ENCODE measurements at places on chromosomes 12 and 14.

- no peak for DNase-seq
Measured at GRCh38 chr12:25594376-25594775, 41.3 kb upstream of the LMNTD1 start.

GRCh38 chr12:97642911-97643310 lies 180.3 kb downstream of the RMST start:
- DNase-seq: no peak

DNA sequence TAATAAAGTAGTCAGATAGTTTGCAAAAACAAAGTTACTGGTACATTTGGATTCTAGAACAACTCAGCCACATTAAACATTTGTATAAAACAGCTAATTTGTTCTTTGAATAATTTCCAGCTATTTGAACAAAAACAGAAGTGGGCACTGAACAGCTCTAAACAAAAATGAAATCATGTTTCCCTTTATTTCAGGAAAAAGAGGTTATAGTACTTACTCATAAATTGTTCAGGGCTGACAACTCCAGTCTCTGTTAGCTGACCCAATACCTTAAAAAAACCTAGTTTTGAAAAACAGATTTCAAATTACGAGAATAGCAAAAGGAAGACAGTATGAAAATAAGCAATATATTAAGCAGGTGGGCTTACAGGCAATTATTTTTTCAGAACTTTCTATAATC lies 8.2 kb downstream of the GNPNAT1 start:
- DNase-seq: no peak

- DNase-seq: no peak
Measured at GRCh38 chr12:25518512-25518911, 34.6 kb downstream of the LMNTD1 start.

DNA sequence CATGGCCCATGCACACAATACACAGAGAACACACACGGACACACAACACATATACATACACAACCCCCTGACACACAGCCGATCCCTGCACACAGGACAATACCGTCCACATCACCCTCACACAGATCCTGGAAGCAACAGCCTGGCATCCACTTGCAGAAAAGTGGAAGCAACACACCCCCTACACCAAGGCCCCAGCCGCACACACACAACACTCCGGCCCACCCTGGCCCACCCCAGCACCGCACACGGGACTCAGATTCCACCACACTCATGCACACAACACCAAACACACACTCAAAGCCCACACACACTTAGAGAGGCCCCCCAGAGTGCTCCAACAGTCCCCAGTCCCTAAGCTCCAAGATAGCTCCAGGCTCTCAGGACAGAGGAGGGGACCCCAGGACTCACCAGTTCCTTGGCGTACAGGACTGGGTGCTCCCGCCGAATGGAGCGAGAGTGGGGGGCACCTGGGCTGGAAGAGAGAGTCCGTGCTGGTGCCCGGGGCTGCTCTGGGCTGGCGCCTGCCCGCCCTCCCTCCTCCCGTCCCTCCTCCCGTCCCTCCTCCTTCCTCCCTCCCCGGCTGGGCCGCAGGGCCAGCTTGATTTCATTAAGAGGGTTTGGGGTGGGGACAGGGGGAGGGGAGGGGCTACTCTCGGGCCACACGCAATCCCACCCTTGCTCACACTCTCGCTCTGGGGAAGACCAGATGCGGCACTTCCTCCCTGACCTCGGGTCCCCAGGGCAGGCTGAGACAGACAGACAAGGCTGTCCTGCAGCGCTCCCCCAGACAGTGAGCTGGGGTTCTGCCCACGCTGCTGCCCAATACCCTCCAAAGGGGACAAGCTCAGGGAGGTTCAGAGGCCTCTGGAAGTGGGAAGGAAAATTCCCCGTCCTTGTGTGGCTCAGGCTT lies at the start of gene TMEM119:
TMEM119 (minus strand) TSS at position 526 of the 913 bp plus-strand sequence. CDS start 5,701 bp downstream, outside the sequence.
- no peak for DNase-seq

GRCh38 chr12:119008691-119009221 lies 27.4 kb downstream of the SRRM4 start:
- DNase-seq: no peak

DNA sequence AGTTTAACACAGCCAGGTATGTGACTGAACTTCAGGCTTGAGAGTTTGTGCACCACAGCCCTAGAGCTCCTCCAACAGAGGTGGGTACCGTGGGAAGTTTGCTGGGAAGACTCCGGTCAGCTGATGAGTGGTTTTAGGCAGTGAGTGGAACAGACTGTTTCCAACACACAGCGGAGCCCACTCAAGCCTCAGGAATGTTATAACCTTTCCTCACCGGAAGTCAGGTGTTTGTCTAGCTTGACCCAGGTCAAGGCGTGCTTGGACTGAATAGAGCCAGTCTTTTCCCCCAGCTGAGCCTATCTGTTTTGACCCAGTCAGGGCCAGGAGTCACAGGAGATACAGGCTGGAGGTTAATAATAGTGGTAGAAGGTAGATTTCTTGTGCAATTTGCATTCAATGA lies 138.4 kb upstream of the PARP11 start:
- DNase-seq: no peak

GRCh38 chr12:31474751-31475150 lies 116.2 kb downstream of the DENND5B start:
- no peak for DNase-seq

DNA sequence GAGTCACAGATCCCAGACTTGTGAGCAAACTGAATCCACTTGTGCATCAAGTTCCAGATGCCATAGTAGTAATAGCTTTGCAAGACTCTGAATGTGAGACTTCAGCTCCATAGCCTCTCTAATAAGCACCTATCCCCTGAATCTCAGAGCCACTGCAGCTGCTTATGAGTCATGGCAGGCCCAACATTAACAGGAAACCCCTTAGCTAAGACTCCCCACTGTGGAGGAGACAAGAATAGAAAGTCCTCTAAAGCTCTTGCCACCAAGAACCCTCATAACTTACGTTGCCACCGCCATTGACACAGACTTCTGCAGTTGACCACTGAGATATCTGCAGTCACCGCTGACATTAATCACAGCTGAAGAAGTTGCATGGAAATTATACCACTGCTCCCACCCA lies 62.9 kb upstream of the PDE3A start:
- DNase-seq: no peak

GRCh38 chr12:69052613-69053408 lies 119.8 kb upstream of the CPM start:
- DNase-seq: no peak

- no peak for DNase-seq
Measured at GRCh38 chr12:115451151-115451779, 767.3 kb upstream of the TBX3 start.

DNA sequence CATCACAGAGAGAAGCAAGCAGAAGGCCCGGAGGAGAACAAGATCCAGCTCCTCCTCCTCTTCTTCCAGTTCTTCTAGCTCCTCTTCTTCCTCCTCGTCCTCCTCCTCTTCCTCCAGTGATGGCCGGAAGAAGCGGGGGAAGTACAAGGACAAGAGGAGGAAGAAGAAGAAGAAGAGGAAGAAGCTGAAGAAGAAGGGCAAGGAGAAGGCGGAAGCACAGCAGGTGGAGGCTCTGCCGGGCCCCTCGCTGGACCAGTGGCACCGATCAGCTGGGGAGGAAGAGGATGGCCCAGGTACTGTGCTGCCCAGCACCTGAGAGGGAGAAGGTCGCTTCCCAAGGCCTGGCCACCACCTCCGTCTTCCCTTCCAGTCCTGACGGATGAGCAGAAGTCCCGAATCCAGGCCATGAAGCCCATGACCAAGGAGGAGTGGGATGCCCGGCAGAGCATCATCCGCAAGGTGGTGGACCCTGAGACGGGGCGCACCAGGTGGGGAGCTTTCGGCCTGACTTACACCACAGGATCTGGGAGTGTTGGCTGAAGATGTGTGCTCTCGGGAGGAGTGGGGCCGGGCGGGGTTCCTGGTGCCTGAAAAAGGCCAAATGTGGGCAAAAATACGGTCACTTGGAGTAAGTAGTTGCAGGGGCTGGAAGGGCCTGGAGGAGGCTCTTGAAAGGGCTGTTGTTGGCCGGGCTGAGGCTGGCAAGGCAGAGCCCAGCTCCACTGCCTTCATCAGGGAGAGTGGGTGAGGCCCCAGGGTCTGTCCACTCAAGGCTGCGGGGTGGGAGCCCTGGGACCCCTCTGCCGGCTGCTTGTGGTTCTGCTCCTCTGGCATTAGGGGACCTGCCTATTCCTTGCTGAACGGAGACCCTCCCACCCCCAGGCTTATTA lies 1.4 kb downstream of the ARL6IP4 start:
- no peak for DNase-seq

GRCh38 chr14:68278576-68279436 lies 459.2 kb downstream of the RAD51B start:
- DNase-seq: no peak

- no peak for DNase-seq
Measured at GRCh38 chr12:76246611-76247010, 101.6 kb downstream of the BBS10 start.

DNA sequence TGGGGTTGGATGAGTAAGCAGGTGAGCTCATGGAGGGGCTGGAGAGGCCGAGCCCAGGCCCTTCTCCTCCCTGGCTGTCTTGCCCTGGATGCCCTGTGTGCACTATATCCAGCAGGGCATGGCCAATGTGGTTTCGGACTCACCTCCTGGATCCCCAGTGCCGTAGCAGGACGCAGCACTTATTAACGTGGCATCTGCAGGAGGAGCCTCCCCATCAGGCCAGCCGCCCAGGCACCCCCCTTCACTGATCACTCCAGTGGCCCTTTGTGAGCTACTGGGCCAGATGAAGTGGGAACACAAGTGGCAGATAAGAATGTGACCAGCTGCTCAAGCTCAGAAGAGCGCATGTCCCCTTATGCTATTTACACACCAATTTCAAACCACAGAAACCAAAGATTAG lies 43.1 kb upstream of the DICER1 start:
- peak; percentile 97 for DNase-seq

GRCh38 chr12:26028953-26029735 lies 70.7 kb downstream of the RASSF8 start:
- no peak for DNase-seq

- no peak for DNase-seq
Measured at GRCh38 chr14:103562179-103562428, 353 bp downstream of the BAG5 start.

- no peak for DNase-seq
Measured at GRCh38 chr12:3168223-3169221, 91.3 kb downstream of the TSPAN9 start.

DNA sequence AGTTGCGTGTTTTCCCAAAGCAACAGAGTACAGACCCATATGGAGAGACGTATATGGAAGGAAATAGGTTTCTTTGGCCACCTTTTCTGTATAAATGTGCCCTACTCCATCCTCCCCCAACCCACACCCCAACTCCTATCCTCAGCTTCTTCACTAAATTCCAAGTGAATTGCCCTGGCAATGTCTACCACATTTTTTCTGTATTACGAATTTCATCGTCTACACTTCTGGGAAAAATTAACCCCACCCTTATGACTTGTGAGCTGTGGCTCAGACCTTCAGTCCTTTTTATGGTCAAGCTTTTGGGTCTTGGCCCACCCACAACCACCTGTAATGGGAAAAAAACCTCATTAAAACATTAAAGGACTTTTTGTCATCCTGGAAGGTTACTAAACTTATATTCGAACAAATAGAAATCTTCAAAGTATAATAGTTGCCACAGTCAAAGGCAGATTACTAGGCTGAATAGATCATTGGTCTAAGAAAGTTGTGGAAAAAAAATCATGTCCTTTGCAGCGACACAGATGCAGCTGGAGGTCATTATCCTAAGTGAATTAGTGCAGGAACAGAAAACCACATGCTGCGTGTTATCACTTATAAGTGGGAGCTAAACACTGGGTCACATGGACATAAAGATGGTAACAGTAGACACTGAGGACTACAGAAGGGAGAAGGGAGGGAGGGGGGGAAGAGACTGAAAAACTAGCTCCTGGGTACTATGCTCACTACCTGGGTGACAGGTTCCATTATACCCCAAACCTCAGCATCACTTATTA lies 15.7 kb upstream of the NFKBIA start:
- DNase-seq: no peak

DNA sequence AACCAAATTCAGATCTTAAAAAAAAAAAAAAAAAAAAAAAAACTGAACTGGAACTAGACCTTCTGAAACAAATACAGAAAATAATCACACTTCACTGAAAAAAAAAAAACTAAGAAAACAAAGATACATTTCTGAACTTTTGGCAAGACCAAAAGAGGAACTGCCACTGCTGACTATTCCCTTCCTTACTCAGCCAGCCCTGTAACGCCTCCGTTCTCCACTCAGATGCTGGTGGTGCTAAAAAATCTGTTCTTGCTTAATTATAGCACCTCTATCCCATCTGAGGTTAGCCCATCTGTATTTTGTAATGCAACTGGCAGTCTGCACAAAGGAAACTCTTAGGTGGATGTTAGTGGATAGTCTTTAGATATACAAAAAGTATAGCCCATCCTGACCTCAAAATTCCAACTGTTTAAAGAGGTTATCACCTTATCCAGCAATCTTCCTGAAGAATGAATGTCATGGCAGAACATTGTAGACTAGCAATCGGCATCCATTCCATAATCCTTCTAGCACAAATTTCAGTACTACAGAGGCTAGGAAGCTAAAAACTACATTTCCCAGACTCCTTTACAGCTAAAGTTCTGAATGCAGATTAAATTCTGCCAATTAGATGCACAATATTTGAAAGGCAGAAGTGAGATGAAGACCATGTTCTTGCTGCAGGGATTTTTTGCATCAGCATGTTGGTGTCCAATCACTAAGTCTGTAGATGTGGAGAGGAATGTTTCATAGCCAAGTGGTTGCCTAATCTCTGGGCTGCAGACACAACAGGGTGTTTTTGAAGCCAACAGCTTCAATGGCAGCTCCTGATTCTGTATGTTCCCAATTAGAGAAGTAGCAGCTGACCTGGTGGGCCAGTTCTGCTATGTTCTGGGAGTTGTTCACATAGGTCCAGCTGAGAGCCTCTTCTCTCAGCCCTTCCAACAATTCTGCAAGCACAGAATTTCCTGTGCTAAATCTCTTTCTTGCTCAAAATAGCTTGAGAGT lies 5.7 kb downstream of the MAP3K9 start:
- no peak for DNase-seq

GRCh38 chr12:57585156-57585555 lies 5.8 kb upstream of the PIP4K2C start:
- no peak for DNase-seq

GRCh38 chr14:51613416-51613815 lies 38.3 kb upstream of the FRMD6 start:
- DNase-seq: no peak

DNA sequence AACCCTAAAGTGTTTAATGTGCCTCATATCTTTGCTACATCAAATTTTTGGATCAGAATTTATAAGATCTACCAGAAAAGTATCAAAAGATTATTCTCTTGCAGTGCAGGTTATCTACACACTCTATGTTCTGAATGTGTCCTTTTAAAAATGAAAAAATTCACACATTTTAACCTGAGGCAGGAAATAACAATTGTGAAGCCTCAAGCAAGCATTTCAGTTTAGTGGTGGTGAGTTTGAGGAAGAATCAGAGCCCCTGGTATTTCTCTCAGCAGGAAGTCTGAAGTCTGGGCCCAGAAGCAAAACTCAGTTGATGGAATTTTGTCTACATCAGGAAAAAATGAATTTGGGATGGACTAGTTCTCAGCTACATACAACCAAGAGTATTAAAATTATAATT lies 137.0 kb upstream of the PZP start:
- no peak for DNase-seq

GRCh38 chr12:74981541-74981940 lies 228.1 kb downstream of the KCNC2 start:
- no peak for DNase-seq

- no peak for DNase-seq
Measured at GRCh38 chr12:6667559-6668210, 4.8 kb upstream of the ING4 start.
